Fibroblast of lung (primary cell): ENCODE measurements at places on chromosomes 2 and 18. TPM values are rescaled to one million over a fixed set of nuclear protein-coding genes. Genes with fewer than 3 reads are reported as not detected.

GRCh38 chr2:46018773-46019591 lies 278.2 kb upstream of the EPAS1 start:
- H3K4me3 ChIP-seq = no peak overlapping the region
- H3K27ac ChIP-seq = no peak overlapping the region
- peaks cover 8% of the 10 kb centered on the region for H3K4me1 ChIP-seq
- no peaks in the 10 kb centered on the region for H3K27me3 ChIP-seq

DNA sequence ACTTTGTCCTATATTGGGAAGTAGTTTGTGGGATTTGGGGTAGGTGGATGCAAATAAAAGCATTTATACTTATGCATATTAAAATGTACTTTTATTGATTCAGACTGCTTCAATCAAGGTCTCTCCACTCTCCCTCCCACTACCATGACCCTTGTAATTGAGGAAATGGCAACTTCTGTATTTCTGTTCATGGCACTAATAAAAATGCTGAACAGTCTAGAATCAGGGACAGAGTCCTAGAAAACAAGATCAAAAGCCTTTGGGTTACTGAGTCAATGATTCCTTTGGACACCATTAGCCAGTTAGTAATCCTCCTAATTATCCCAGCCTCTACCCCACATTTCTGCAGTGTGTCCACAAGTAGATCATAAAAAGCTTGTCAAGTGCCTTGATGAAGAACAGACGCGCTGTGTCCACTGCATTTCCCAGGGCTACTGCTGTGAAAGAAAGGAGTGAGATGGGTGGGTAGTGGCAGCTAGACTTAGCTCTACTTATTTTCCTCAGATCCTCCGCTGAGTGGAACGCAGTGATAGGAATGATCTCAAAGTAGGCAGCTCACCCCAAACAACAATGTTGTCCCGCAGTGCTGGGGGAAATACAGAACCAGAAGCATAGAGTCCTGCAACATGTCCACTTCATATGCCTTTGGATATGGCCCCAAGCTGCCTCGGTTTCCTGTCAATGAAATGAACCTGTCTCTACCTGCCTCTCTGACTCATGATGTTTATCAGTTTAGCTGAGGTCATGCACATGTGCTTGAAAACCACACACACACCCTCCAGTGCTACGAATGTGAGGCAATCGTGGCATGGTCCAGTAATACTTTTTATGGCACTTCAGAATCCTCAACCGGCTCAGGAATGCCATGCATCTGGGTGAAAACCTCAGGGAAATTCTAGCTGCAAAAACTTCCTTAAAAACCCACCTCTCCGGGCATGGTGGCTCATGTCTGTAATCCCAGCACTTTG lies 115.5 kb downstream of the COL6A3 start:
- H3K27ac ChIP-seq = no peak overlapping the region
- peaks cover 26% of the 10 kb centered on the region for H3K4me1 ChIP-seq
- H3K36me3 ChIP-seq = no peaks in the 10 kb centered on the region
- H3K27me3 ChIP-seq = no peaks in the 10 kb centered on the region
- no peak overlapping the region for H3K4me3 ChIP-seq

DNA sequence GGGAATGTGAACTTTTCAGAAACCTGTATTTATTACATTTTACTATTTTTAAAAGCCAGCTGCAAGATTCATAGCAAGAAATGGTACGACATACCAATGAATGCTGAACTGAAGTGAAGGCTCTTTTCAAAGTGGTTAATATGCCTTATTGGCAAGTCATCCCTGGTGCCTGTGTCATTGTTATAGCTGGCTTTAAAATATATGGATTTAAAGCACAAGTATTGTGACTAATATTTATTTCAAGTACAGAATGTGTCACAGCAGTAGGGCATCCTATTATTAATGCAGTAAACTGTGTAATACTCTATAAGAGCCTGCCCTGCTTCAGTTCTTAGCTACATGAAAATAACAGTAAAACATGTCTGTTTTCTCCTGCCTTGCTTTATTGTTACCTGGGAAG lies 10.8 kb downstream of the TSHZ1 start:
- H3K4me1 ChIP-seq = peaks cover 5% of the 10 kb centered on the region
- H3K27me3 ChIP-seq = no peaks in the 10 kb centered on the region
- H3K36me3 ChIP-seq = no peaks in the 10 kb centered on the region
- DNase-seq = no peak
- no peak overlapping the region for H3K4me3 ChIP-seq
- no peak overlapping the region for H3K27ac ChIP-seq

Gene DSEL
- 43.9 and 60.3 TPM in 2 replicates for polyA plus RNA-seq

Gene ALPP
- polyA plus RNA-seq = not detected in 2 replicates

DNA sequence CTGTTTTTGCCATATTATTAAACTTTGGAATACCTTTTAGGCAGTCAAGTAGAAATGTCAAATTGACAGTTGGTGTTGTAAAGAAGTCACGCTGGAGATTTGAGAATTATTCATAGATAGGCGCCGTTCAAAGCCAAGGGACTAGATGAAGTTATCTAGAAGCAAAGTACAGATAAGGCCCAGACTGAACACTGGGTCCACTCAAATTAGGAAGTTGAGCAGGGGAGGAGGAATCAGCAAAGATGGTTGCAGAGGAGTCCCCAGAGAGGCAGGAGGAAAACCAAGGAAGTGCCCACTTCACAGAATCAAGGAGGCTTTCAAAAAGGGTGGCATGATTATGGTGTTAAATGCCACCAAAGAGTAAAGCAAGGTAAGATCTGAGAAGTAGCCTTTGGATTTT lies 9.6 kb upstream of the ALS2 start:
- DNase-seq = no peak
- no peak overlapping the region for H3K27ac ChIP-seq
- no peaks in the 10 kb centered on the region for H3K36me3 ChIP-seq

Gene UGT1A3
- not detected in 2 replicates for polyA plus RNA-seq

- peaks cover 2% of the 10 kb centered on the region for H3K36me3 ChIP-seq
- no peaks in the 10 kb centered on the region for H3K27me3 ChIP-seq
- H3K4me1 ChIP-seq = no peaks in the 10 kb centered on the region
- no peak overlapping the region for H3K4me3 ChIP-seq
Measured at GRCh38 chr2:20684581-20685063, 17.7 kb downstream of the GDF7 start.

Gene EMILIN1
- polyA plus RNA-seq = 44.3 and 46.8 TPM in 2 replicates

GRCh38 chr2:220336771-220337170 lies 709.3 kb downstream of the SLC4A3 start:
- H3K4me3 ChIP-seq = no peak overlapping the region
- H3K27ac ChIP-seq = no peak overlapping the region
- H3K27me3 ChIP-seq = no peaks in the 10 kb centered on the region
- H3K4me1 ChIP-seq = no peaks in the 10 kb centered on the region
- DNase-seq = no peak

DNA sequence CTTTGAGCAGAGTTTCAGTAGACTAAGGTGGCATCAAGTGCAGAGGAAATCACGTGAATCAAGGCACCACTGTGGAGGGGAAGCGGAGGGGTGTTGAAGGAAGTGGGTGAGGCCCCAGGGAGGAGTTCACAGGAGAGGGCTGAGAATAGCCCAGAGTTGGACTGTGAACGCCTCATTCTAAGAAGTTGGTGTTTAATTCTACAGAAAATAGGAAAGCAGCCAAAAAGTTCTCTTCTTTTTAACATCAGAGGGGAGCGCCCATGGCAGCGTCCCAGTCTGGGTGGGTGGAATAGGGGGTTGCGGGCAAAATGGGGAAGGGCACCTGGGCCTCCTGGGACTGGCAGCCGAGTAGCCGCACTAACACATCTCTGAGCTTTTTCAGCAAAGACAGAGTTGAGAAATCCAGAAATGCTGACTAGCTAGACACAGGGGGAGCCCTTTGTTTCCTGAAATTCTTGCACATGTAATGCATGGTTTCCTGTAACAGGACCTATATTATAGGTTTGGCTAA lies 97.0 kb downstream of the NEB start:
- no peak overlapping the region for H3K4me3 ChIP-seq
- H3K36me3 ChIP-seq = no peaks in the 10 kb centered on the region
- no peaks in the 10 kb centered on the region for H3K4me1 ChIP-seq
- H3K27ac ChIP-seq = no peak overlapping the region
- H3K27me3 ChIP-seq = no peaks in the 10 kb centered on the region
- no peak for DNase-seq

GRCh38 chr2:176621350-176621749 lies 352.1 kb downstream of the MTX2 start:
- no peaks in the 10 kb centered on the region for H3K4me1 ChIP-seq
- H3K36me3 ChIP-seq = no peaks in the 10 kb centered on the region
- no peak for DNase-seq

Gene ALPI
- polyA plus RNA-seq = not detected in 2 replicates

- H3K4me1 ChIP-seq = peaks cover 4% of the 10 kb centered on the region
- H3K27ac ChIP-seq = no peak overlapping the region
- DNase-seq = peak; percentile 91
- peaks cover 2% of the 10 kb centered on the region for H3K36me3 ChIP-seq
Measured at GRCh38 chr2:232028631-232029030, 67.1 kb downstream of the DIS3L2 start.

Gene DNER
- 0.43 and 1.2 TPM in 2 replicates for polyA plus RNA-seq

DNA sequence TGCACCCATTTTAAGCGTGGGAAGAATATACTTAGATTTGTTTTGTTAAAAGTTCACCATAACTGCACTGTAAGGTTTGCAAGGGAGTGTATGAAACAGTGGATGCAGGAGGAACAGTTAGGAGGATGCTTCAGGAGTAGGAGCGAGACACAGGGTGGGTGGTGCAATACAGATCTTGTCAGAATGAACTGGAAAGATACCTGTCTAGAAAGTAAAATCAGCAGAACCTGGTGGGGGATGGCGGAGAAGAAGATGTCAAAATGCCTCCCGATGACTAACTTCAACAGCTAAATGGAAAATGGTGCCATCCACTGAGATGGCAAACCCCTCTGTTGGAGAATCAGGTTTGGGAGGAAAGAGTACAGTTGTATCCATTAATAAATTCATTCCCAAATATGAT lies 18.2 kb downstream of the LANCL1 start:
- peaks cover 6% of the 10 kb centered on the region for H3K36me3 ChIP-seq
- H3K4me3 ChIP-seq = no peak overlapping the region
- H3K27me3 ChIP-seq = no peaks in the 10 kb centered on the region

GRCh38 chr2:86686460-86686859 lies 33.6 kb upstream of the RMND5A start:
- H3K4me3 ChIP-seq = no peak overlapping the region
- no peak overlapping the region for H3K27ac ChIP-seq
- no peak for DNase-seq
- H3K36me3 ChIP-seq = no peaks in the 10 kb centered on the region
- H3K27me3 ChIP-seq = no peaks in the 10 kb centered on the region

Gene RIOK3
- polyA plus RNA-seq = 37.6 and 48.4 TPM in 2 replicates

- no peaks in the 10 kb centered on the region for H3K27me3 ChIP-seq
- H3K4me3 ChIP-seq = no peak overlapping the region
- H3K4me1 ChIP-seq = no peaks in the 10 kb centered on the region
- no peak overlapping the region for H3K27ac ChIP-seq
- peak; percentile 34 for DNase-seq
- no peaks in the 10 kb centered on the region for H3K36me3 ChIP-seq
Measured at GRCh38 chr2:56523816-56524215, 340.0 kb downstream of the CCDC85A start.

DNA sequence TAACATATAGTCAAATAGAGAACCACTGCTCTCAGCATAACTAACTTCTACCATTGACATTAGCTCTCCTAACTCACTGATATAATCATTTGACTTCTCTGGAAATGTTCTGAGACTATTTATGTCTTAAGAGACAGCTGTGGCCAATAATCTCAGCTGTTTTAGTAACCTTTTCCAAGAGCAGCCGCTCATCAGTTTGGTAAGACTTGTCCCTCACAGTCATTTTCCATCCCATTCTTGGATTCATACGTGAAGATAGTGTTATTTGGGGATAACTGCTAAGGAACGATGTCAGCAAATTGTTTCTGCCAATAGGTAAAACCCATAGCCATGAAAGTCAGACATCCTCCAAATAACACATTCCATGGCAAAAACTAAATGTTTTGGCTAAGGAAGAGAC lies 127.8 kb downstream of the LNPK start:
- H3K4me3 ChIP-seq = no peak overlapping the region
- H3K36me3 ChIP-seq = no peaks in the 10 kb centered on the region
- no peak for DNase-seq

GRCh38 chr2:143489145-143489544 lies 359.9 kb downstream of the ARHGAP15 start:
- H3K4me1 ChIP-seq = peaks cover 3% of the 10 kb centered on the region
- peak; percentile 95 for DNase-seq
- H3K36me3 ChIP-seq = no peaks in the 10 kb centered on the region
- H3K27me3 ChIP-seq = no peaks in the 10 kb centered on the region

GRCh38 chr2:225002039-225002655 lies 40.1 kb downstream of the DOCK10 start:
- H3K4me3 ChIP-seq = no peak overlapping the region
- no peak overlapping the region for H3K27ac ChIP-seq
- peaks cover 5% of the 10 kb centered on the region for H3K4me1 ChIP-seq
- no peaks in the 10 kb centered on the region for H3K27me3 ChIP-seq
- no peaks in the 10 kb centered on the region for H3K36me3 ChIP-seq

GRCh38 chr2:143436951-143437350 lies 307.7 kb downstream of the ARHGAP15 start:
- H3K4me1 ChIP-seq = peaks cover 4% of the 10 kb centered on the region
- H3K27me3 ChIP-seq = no peaks in the 10 kb centered on the region
- no peak for DNase-seq
- no peak overlapping the region for H3K27ac ChIP-seq

Gene SLC11A1
- 0.02 and 0.03 TPM in 2 replicates for polyA plus RNA-seq

DNA sequence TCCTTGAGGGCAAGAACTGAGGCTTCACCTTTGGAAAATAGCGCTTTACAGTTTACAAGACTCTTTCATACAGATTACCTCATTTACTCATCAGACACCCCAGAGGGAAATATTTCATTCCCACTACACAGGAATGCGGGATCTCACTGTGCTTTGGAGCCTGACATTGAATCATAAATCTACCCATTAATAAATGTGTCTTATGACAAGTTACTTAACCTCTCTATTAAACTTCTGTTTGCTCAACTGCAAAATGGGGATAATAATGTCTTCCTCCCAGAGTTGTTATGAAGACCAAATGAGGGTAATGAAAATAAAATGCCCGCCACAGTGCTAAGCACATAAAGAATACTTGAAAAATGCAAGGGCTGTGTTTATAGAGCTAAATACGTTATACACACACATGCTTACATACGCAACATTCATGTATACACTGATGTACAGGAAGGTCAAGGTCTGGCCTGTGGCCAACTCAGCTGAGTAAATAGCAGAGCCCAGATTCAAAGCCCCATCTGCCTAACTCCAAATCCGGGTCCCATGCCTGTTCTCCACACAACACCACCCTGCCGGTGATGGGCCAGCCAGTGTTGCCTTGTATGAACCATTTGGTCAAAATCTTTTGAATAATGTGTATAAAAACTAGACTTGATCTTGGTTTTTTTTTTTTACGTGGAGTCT lies 77.8 kb upstream of the STPG4 start:
- H3K4me1 ChIP-seq = peaks cover 3% of the 10 kb centered on the region
- no peak overlapping the region for H3K4me3 ChIP-seq
- no peaks in the 10 kb centered on the region for H3K27me3 ChIP-seq
- DNase-seq = peak; percentile 79
- no peaks in the 10 kb centered on the region for H3K36me3 ChIP-seq
- H3K27ac ChIP-seq = no peak overlapping the region

Gene PSTPIP2
- polyA plus RNA-seq = 18.4 and 18.7 TPM in 2 replicates

- H3K4me3 ChIP-seq = no peak overlapping the region
- no peaks in the 10 kb centered on the region for H3K36me3 ChIP-seq
- DNase-seq = no peak
- no peaks in the 10 kb centered on the region for H3K27me3 ChIP-seq
- H3K27ac ChIP-seq = no peak overlapping the region
Measured at GRCh38 chr18:39105104-39105503, 1539.5 kb upstream of the CELF4 start.

- no peak overlapping the region for H3K4me3 ChIP-seq
- H3K4me1 ChIP-seq = no peaks in the 10 kb centered on the region
- H3K36me3 ChIP-seq = no peaks in the 10 kb centered on the region
Measured at GRCh38 chr2:207694811-207695281, 16.6 kb upstream of the CCNYL1 start.
